ENCODE measurements at places on chromosomes 16 and 17.

DNA sequence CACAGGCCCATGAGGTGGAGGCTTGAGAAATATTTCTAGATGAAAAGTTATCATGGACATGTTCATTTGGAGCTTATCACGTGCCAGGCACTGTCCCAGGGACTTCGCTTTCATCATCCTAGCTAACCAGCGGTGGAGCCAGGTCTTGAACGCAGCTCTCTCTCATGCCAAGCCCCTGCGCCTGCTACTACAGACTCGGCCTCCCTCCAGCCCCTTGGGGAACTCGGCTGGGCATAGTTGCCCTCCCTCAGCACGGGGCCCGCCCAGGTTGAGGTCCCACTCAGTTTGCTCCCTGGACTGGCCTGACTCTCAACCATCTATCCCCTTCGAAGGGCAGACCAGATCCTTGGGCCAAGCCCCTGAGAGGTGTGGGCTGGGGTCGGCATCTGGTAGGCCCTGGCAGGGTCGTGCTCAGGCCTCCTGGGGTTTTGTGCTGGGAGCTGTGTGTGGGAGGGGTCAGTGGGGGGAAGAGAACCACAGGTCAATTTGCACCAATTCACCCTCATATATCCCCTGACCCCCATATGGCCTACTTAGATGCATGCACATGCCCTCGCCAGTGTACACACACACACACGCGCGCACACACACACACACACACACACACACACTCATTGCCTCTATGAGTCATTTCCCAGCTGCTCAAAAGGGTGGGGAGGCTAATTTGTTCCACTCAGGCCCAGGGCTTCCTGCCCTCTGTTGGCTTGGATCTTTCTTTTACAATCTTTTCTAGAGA is 12.1 kb upstream of the SCN4A start:
- DNase-seq = no peak

DNA sequence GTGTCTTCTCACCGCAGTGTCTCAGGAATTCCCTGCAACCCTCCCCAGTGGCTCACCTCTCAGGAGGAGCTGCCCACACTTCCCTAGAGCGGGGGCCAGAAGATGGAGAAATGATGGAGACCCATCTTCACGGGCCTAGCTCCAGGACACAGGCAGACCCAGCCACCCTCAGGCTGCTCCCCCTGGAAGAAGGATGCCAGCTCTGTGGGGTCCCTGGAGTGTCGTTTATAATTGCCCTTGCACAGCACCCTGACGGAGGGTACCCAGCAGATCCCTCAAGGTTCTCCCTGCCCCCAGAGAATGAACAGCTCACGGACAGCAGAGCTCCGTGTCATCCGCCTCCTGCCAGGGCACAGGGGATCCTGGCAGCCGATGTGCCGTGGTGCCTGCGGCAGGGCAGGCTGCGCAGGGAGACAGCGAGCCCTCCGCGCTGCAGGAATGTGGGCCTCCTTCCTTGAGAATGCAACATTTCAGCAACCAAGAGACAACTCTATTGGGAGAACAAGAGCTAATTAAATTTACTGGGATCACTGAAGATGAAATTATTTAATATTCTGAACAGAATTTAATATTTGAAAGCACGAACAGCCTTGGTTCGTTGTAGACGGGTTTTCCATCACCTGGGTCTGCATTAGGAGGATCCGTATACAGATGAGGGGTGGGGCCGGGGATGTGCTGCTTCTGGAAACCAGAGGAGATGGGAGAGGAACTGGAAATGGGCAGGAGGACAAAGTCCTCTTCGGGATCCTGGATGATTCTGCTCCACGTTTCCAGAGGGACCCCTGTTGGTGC is 21.0 kb upstream of the RBFOX3 start:
- no peak for DNase-seq

DNA sequence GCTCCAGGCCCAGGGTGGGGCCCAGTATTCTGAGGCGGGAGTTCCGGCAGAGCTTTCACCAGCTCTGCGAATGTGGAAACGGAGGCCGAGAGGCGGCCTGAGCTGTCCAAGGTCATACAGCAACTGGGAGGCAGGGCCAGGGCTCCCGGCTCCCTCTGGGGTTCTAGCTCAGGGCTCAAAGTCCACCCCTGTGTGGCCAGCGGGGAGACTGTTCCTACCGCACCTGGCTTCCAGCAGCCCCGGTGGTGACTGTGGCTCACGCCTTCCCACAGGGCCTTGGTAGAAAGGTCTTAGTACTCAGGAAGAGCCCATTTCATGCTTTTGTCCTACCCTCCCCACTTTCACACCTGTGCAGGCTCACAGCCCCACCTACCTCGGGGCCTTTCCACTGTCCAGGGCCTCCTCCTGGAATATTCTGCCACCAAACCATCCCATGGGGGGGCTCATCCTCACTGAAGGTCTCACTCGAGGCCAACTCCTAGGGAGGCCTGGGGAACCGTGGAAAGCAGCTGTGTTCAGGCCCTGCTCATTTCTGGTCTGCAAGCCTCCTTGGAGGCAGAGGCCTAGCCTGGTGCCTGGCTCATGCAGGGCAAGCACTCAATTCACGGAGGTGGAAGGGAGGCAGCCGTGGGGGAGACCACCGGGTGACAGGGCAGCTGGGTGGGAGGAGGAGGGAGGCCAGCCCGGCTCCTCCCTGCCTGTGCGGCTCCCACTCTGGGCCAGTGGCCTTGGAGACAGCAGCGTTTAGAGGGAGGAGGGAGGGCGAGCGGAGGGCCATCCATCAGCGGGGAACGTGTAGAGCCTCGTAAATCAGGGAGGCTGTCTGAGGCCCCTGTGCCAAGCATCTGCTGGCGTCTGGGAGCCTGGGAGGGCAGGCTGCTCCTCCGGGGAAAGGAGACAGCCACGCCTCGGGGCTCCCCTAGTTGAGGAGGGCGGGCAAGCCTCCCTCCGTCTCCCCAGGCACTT is 12.7 kb upstream of the DOC2B start:
- no peak for DNase-seq

GRCh38 chr17:59387351-59388068 is 56.1 kb downstream of the YPEL2 start:
- DNase-seq = no peak

- DNase-seq = no peak
These were observed 478.8 kb upstream of the CDH11 start for GRCh38 chr16:65600629-65601028.

Data from muscle of arm (tissue), 14 donors.